GM12878 (cell line): ENCODE measurements at places on chromosomes 6 and 20. TPM values are rescaled to one million over a fixed set of nuclear protein-coding genes. Genes with fewer than 3 reads are reported as not detected.

The F13A1 gene
- 1.3 and 1.6 TPM in 2 replicates for total RNA-seq

The PDYN gene
- not detected in 2 replicates for total RNA-seq

The MYL9 gene
- 1.6 and 1.7 TPM in 2 replicates for total RNA-seq

The PAK5 gene
- not detected in 2 replicates for total RNA-seq

The UNC5CL gene
- 0.48 and 0.74 TPM in 2 replicates for total RNA-seq

The ULBP1 gene
- not detected in 2 replicates for total RNA-seq

The CCN6 gene
- not detected in 2 replicates for total RNA-seq

The L3MBTL1 gene
- total RNA-seq, result 5.6 and 6.6 TPM in 2 replicates

The TBX18 gene
- 0.10 TPM in 1 of 2 replicates, not detected in the other for total RNA-seq

The SLC22A16 gene
- total RNA-seq, result not detected in 2 replicates

The PSORS1C2 gene
- not detected in 2 replicates for total RNA-seq

The PTK6 gene
- 0.21 and 0.24 TPM in 2 replicates for total RNA-seq

The HTR1E gene
- total RNA-seq, result not detected in 2 replicates
